ENCODE measurements at places on chromosomes 12 and 14. TPM values are rescaled to one million over a fixed set of nuclear protein-coding genes. Genes with fewer than 3 reads are reported as not detected.

Gene LRRK2
- 0.35 TPM for total RNA-seq

GRCh38 chr14:52848626-52849025 is 57.2 kb upstream of the GNPNAT1 start:
- peak overlapping the region; percentile 80 for H3K27ac ChIP-seq
- H3K36me3 ChIP-seq: peaks cover 3% of the 10 kb centered on the region
- H3K4me1 ChIP-seq: peaks cover 62% of the 10 kb centered on the region
- no peak overlapping the region for H3K4me3 ChIP-seq

DNA sequence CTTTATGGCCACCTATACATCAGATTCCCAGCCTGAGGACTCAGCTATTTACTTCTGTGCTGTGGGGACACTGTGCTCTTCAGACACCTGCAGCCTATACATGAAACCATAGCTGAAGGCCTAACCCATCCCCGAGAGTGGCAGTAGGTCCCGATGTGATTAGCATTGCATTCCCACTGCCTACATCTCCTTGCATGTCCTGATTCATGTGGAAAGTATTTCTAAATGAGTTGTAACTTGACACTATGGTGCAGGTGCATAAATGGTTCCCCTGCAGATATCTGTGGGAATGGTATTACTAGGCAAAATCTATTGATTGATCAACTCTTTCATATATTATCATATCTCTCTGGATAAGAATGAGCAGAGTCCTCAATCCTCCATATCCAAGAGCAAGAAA is 433.5 kb downstream of the DAD1 start:
- no peak overlapping the region for H3K4me3 ChIP-seq
- peaks cover 21% of the 10 kb centered on the region for H3K27me3 ChIP-seq
- H3K36me3 ChIP-seq: peaks cover 2% of the 10 kb centered on the region
- DNase-seq: no peak
- H3K4me1 ChIP-seq: no peaks in the 10 kb centered on the region
- no peak overlapping the region for H3K27ac ChIP-seq

DNA sequence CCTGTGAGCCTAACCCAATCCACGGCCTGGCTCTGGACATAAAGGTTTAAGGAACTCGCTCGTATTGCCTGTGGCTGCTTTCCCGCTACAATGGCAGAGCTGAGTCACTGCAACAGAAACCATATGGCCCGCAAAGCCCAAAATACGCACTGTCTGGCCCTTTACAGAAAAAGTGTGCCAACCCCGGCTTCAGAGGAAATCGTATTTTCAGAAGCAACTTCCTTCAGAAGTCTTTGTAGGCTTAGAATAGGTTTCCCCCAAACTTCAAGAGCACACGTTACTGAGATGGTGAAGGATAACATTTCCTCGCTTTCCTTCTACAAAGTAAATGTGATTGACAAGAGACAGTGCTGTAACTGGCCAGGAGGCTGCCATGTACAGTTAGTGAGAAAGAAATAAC is 34.8 kb upstream of the TESC start:
- H3K27ac ChIP-seq: peak overlapping the region; percentile 58
- no peaks in the 10 kb centered on the region for H3K36me3 ChIP-seq
- peaks cover 6% of the 10 kb centered on the region for H3K4me1 ChIP-seq
- DNase-seq: no peak

- H3K4me1 ChIP-seq: peaks cover 63% of the 10 kb centered on the region
- peak overlapping the region; percentile 23 for H3K4me3 ChIP-seq
- no peaks in the 10 kb centered on the region for H3K27me3 ChIP-seq
- DNase-seq: no peak
Observed at GRCh38 chr14:62001963-62002362, 239.7 kb downstream of the SNAPC1 start.

Gene SLC10A1
- not detected for total RNA-seq

DNA sequence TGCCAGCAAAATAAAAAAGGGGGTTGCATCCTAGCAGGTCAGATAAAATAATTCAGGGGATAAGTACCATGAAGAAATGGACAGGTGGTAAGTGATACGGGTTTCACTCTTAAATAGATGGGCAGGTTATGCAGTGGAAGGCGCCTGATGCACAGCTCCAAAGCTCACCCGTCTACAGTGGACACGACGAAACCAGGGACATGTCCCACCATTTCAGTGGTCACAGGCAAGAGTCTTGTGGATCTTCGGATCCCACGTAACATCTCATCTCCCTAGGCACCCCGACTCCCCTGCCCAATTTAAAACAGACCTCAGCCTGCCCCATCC is 60.5 kb downstream of the DDX51 start:
- H3K4me1 ChIP-seq: peaks cover 29% of the 10 kb centered on the region
- no peaks in the 10 kb centered on the region for H3K27me3 ChIP-seq
- H3K4me3 ChIP-seq: peak overlapping the region; percentile 84
- DNase-seq: no peak
- H3K27ac ChIP-seq: peak overlapping the region; percentile 97

- DNase-seq: no peak
- H3K4me3 ChIP-seq: no peak overlapping the region
- no peaks in the 10 kb centered on the region for H3K27me3 ChIP-seq
- H3K4me1 ChIP-seq: peaks cover 13% of the 10 kb centered on the region
- no peak overlapping the region for H3K27ac ChIP-seq
Observed at GRCh38 chr14:102359341-102359740, 3.3 kb downstream of the CINP start.

DNA sequence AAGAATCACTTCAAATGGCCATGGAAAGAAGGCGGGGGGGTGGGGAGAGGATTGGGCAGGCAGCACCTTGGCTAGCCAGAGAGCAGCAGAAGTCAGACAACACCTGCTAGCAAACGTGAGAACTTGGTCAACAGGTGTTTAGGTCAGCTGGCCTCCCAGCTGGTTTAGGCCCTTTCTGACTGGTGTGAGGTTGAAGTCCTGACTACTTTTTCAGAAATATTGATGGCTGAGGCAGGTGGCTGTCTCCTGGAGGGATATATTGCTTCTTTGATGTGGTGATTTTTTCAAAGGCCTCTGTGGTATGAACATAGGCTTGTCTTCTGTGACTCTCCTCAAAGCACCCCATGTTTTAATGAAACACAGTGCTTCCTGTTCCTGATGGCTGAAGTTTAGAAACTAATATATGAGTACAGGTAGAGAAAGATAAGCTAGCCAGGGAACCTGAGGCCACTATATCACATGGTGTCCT is 238.2 kb upstream of the SSTR1 start:
- H3K27me3 ChIP-seq: peaks cover 2% of the 10 kb centered on the region
- H3K36me3 ChIP-seq: no peaks in the 10 kb centered on the region
- no peaks in the 10 kb centered on the region for H3K4me1 ChIP-seq
- H3K4me3 ChIP-seq: no peak overlapping the region

- H3K27me3 ChIP-seq: no peaks in the 10 kb centered on the region
- peak overlapping the region; percentile 94 for H3K27ac ChIP-seq
- DNase-seq: no peak
- H3K36me3 ChIP-seq: no peaks in the 10 kb centered on the region
- peaks cover 60% of the 10 kb centered on the region for H3K4me1 ChIP-seq
Observed at GRCh38 chr12:122894193-122895121, 1.5 kb downstream of the VPS37B start.

All from chondrocyte (in vitro differentiated cells).